ENCODE measurements at places on chromosomes 7 and 10.

DNA sequence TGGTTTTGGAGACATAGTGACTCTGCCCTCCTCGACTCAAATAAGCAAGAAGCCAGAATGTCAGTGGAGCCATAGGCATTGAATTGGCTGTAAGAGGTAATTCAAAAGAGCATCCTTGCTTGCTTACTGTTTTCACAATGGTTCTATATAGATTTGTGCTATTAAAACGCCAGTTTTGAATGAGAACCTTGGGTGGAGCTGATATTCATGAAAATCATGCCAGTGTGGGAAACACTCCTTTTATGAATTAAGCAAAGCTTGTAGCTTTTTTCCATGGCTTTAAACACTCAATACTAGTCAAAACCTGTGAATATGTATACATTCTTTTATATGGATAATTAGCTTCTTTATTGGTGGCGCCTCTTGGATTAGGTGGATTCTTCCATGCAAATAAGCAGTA is 252.5 kb downstream of the SLC25A13 start:
- no peak for DNase-seq

DNA sequence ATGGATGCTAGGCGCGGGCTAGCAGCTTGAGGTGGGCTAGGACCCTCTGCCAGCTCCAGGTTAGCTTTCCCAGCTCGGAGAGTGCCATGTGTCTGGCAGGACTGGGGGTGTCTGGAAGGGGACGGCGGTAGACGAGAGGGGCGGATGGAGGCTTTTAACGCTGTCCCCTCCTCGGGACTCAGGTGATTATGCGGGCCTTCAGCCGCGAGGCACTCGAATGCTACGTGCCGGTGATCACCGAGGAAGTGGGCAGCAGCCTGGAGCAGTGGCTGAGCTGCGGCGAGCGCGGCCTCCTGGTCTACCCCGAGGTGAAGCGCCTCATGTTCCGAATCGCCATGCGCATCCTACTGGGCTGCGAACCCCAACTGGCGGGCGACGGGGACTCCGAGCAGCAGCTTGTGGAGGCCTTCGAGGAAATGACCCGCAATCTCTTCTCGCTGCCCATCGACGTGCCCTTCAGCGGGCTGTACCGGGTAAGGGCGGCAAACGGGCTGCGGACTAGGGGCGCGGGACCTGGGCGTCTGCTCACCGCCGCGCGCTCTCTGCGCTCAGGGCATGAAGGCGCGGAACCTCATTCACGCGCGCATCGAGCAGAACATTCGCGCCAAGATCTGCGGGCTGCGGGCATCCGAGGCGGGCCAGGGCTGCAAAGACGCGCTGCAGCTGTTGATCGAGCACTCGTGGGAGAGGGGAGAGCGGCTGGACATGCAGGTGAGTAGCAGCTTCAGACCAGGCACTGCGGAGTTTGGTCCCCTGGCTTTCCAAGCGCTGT is 1.1 kb downstream of the CYP26A1 start:
- DNase-seq, result no peak

GRCh38 chr7:102285540-102286236 is 980 bp upstream of the SH2B2 start:
- no peak for DNase-seq

GRCh38 chr10:35882422-35883150 is 240.5 kb upstream of the FZD8 start:
- DNase-seq, result no peak

DNA sequence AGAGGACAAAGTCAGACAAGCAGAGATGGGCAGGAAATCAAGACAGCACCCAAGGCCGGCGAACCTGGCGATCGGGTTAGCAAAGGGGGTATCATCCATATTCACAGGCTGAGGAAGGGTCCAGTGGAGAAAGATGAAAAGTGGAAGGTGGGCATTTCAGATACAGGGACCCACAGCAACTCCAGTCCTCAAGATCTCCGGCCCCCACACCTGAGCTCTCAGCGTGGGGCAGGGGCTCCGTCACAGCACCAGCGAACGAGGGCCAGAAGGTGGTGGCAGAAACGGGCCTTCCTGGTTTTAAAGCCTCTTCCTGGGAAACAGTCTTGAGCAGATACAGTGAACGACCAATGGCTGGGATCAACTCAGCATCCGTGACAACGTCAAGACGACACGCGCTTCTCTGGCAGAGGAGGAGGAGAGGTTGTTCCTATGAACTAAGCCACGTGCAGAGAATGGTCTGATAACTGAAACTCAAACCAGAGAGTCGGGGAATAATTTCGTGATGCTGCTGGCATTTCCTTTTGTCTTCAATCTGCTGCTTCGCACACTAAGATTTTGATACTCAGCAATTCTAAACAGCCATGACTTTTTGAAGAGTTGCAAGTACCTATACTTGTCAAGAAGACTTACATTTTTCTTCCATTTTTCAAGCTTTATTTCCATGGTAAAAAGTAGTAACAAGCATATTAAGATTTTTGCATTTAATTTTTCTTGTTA is 219.8 kb downstream of the ZMYND11 start:
- no peak for DNase-seq

DNA sequence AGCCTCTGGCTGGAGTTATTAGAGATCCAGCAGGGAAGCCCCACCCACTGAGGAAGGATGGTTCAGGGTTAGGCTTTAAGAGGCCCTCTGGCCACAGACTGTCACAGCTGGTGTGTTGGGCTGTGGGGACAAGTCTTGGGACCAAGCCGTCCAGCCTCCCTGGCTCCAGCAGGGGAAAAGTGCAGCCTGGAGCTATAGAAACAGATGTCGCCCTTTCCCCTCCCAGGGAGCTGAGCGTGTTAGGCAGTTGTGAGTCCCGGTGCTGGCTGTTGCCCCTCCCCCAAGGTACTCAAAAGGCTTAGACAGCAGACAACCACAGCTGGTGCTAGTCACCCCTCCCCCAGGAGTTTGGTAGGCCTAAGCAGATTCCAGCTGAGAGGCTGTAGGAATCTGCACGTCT is 143.4 kb downstream of the TMEM168 start:
- DNase-seq, result no peak

DNA sequence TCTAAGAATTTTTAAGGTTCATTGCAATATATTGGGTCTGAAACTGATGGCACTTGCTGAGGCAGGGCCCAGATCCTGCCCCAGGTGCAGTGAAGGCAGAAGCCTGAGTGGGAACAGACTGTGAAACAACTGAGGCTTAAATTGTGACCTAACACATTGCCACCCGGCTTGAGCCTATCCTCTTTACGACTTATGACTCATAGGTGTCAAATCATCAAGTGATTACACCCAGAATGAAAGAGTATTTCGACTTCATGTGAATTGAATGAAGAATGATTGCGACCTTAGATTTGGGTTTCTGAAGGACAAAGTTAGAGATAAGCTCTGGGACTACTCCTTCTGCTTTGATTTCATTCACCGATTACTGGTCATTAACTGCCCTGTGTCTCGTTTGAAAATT is 200.9 kb downstream of the CREB5 start:
- no peak for DNase-seq

DNA sequence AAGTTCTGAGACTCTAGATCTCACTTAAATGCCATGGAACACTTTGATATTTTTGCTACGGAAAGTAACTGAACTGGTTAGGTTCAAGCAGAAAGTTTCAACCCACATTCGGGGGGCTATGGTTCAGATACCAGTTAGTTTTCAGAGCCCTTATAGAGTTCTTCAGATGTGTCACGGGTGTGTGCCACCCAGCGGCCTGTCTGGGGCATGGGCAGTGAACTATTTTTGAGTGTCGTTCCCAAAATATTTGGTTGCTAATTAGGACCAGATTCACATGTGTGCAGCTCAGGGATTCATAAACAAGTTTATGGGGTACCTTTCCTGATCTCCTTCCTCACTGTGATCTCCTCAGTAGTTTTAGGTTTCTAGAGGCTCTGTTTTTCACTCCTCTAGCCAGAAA is 271.9 kb downstream of the C7orf25 start:
- DNase-seq, result no peak

DNA sequence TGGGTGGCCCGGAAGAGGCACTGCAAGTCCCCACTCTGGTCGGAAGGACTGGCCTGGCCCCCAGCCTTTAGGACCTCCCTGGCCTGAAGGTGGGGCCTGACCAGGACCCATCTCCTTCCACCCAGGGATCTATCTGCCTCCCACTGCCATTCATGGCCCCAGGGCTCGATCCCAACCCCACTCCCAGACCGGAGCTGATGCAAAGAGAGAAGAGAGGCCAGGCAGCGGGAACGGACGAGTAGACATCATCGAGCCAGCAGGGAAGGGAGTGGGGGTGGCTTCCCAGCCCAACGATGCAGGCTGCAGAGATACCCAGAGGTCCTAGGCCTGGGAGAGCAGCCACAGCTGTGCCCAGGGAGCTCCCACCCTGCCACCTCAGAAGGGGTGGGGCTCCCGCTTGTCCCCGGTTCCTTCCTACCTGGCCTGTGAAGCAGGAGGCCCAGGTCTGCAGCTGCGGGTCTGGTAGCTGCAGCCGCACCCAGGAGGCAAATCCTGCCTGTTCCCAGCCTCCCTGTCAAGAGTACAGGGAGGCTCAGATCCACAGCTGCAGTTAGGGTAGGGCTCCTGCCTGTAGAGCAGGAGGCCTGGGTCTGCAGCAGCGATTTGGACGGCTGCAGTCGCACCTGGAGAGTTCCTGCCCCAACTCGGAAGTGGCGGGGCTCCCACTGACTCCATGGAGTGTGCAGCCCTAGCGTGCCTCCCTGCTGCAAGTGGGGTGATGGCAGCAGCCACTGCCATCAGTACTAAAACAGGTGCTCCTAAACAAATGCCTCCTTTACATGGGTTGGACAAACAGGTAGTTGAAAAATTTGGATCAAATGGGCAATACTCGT is 1151.0 kb upstream of the PHF14 start:
- DNase-seq, result no peak

DNA sequence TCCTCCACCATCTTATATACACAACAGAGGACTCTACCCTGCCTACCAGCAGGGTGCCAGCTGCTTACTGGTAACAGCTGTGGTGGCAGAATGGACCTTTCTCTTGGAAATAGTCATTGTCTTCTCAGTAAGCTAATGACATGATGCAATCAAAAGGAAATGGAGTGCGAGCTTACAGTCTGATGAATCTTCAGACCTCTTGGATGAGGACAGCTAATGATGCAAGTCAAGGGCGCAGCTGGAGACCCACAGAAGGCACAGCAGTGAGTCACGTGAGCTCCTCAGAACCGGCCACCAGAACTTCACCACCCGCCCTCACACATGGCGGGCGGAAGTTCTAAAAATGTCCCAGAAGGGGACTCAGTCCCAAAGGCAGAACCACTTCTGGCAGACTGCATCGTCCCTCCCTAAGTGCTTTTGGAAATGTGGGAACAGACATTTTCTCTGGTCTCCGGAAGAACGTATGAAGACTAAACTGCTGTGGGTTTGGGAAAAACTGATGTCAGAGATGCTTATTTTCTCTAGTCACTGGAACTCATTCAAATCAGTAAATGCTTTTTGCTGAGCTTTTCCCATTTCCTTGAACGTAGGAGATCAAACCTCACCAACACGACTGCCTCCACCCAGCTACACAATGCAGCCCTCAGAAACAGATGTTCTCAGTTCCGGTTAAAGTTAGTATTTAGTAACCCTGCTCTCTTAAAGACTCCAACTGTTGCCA is 96.4 kb downstream of the FAS start:
- DNase-seq, result no peak

Measured in activated naive CD4-positive, alpha-beta T cell (primary cell).